ENCODE measurements at places on chromosomes 12 and 14. TPM values are rescaled to one million over a fixed set of nuclear protein-coding genes. Genes with fewer than 3 reads are reported as not detected.

GRCh38 chr14:99784508-99784907 lies 8.7 kb upstream of the EML1 start:
- DNase-seq: no peak

DNA sequence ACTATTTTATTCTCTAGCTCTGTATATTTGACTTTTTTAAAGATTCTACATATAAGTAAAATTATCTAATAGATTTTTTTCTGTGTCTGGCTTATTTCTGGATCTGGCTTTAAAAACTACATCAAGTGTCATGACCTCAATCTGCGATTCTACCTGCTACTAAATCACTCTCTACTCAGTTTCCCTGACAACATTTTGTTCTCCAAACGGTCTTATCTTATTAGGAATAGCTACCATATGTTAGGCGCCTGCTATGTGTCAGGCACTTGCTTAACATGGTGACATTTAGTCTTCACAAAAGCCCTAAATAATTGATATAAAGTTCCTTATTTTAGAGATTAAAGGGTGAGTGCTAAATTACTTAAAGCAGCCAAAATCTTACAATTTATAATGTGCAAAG lies 1362.9 kb upstream of the FLRT2 start:
- DNase-seq: no peak

CYP27B1 gene
- total RNA-seq: 2.2 TPM

- no peak for DNase-seq
These were observed 74.3 kb downstream of the ANO6 start for GRCh38 chr12:45290216-45290605.

GRCh38 chr14:35247777-35248475 lies 44.3 kb upstream of the PSMA6 start:
- DNase-seq: no peak

DNA sequence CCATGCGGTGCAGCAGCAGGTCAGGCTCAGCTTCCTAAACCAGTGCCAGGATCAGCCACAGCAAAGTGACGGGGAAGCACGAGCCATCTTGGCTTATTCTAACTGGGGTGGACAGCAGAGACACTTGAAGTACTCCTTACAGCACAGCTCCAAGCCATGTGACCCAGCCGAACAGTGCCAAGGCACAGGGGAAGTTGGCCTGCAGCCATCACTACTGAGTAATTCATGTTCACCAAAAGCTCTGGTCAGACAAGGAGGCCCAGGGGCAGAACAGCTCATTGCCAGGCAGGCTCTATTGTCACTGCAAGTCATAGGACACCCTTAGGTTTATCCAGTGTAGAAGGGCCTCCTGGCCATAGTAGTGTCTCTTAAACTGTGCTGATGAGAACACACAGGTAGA lies 23.4 kb upstream of the SLC35F4 start:
- peak; percentile 11 for DNase-seq

Measured in thoracic aorta (tissue), 2 donors.